ENCODE measurements at places on chromosomes 6 and 20.

DNA sequence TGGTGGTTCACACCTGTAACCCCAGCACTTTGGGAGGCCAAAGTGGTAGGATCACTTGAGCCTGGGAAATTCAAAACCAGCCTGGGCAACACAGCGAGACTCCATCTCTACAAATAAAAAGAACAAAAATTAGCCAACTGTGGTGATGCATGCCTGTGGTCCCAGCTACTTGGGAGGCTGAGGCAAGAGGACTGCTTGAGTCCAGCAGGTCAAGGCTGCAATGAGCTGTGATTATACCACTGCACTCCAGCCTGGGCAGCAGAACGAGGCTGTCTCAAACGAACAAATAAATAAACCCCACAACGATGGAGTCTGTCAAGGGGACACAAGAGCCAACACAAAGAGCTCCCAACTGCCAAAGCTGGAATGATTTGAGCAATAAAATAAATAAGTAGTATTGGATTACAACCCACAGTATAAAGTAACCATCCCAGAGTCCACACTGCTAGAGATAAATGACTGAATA, 13.5 kb downstream of the ZMYND8 start:
- DNase-seq = no peak

DNA sequence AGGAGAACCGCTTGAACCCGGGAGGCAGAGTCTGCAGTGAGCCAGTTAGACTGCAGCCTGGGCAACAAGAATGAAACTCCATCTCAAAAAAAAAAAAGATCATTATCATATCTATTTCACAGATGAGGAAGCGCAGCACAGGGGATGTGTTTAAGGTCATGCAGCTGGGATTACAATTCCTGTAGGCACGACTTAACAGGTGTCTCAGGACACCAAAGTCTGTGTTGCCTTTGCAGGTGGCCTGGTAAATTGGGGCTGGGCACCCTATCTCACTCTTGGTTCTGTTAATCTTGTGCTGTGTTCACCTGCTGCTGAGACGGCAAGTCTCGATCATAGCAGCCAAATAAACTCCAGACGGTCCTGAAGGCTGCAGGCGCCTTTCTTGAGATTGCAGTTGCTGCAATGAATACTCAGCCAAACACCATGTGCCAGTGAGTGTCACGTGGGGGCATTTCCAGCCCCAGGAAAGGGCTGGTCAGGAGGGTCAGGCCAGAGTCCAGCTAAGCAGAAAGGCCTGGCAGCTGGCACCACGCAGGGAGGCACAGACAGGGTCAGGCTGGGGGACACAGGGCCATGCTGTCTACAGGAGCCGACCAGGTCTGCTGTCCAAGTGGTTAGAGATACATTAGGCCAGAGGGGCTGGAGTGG, 55.8 kb downstream of the FGD2 start:
- no peak for DNase-seq

- no peak for DNase-seq
Measured at GRCh38 chr6:155171747-155172449, 91.9 kb upstream of the CLDN20 start.

DNA sequence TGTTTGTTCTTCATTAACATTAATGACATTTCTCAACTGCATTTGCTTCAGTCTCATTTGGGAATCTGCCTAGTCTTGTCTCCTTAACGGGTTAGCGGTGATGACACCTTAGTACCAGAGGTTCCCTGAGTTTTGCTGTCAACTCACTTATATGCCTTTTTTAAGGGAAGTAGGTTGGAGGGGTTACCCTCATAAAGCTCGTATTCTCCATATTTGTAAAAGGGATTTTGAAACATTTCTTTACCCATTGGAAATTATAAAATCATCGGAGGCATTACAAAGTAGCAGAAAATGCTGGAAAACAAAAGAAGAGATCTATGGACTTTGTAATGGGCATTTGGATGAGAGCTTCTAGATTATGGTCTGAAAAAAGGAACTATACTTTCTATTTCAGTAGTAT, 88.7 kb upstream of the PRDM1 start:
- no peak for DNase-seq

GRCh38 chr6:128463942-128464341, 56.5 kb downstream of the PTPRK start:
- no peak for DNase-seq

DNA sequence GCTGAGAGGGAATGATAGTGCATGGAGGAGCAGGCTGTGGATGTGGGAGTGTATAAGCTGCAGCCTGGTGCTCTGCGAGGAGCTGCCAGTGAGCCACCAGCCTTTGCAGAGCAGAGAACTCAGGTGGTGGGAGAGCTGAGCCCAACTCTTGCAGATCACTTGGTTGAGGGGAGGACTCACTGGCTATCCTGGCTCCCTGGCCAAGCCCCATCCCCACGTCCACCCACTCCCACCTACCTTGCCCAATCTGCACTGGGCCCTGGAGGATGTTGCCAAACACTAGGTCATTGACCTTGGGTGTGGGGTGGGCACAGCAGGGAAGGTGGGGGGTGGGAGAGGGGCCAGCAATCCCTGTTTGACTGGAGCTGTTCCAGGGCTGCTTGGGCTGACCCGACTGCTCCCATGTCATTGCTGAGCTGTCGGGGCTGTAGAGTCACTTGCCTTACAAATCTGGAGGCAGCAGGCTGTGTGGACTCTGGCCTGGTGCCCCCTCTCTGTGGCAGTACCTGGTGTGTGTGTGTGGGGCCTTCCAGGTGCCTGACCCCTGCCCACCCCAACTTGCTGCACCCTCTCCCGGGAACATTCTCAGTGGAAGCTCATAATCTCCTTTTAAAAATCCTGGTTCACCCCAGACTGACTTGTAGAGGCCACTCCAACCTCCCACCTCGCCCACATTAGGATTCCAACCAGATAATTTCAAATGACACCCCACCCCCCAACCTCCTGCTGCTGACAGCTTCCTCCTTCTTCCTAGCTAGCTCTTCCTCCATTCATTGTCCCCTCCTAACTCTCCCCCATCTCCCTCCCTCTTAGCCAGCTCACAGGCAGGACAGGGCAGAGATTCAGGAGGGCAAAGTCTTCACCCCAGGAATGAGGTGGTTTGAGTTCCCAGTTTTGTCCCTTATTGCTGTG, 162.3 kb downstream of the MRPL14 start:
- no peak for DNase-seq

DNA sequence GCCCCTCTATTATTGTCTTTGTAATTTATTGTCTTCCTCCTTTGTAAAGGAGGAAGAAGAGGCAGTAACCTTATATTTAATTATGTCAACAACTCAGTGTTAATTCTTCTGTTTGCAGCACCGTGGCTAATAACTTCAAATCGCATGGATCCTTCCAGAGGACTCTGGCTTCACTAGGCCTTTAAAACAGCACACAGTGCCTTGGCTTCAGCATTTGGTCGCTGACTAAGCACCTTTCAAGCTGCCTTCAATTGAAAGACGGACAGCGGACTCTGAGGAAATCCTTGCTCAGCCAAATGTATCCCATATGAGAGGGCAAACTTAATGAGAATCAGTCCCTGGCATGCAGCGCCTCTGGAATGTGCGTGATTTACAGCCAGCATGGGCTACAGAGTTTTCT, 64.2 kb downstream of the SGK1 start:
- no peak for DNase-seq

GRCh38 chr6:119096721-119097565, 18.5 kb upstream of the FAM184A start:
- DNase-seq = no peak

DNA sequence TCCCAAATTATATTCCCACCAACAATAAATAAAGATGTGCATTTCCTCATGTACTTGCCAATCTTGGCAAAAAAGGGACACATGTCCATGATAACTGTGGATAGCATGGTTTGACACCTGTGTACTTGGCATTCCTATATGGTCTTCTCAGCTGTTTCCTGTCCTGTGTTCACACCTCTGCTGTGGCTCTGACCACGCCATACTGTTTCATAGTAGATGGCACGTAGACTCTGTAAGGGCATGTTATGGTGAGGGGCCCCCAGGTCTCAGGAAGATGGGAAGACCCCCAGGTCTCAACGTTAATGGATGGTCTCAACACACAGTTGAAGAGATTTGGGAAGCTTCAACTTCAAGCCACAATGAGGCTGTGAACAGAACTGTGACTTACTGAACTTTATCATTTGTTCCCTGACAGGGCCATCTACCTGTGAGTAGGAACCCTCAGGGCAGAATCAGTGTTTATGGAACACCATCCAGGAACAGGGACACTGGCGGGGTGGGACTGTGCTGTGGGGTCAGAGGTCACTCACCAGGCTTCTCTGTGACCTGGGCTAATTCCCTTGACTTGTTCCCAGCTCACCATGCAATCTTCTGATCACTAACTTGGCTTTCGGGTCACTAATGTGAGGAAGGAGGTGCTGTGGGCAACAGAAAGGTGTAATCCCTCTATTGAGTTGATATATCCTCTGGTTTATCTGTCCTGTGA, 11.8 kb downstream of the ZBTB24 start:
- DNase-seq = no peak

- DNase-seq = no peak
Measured at GRCh38 chr6:144753023-144753705, 468.0 kb downstream of the UTRN start.

DNA sequence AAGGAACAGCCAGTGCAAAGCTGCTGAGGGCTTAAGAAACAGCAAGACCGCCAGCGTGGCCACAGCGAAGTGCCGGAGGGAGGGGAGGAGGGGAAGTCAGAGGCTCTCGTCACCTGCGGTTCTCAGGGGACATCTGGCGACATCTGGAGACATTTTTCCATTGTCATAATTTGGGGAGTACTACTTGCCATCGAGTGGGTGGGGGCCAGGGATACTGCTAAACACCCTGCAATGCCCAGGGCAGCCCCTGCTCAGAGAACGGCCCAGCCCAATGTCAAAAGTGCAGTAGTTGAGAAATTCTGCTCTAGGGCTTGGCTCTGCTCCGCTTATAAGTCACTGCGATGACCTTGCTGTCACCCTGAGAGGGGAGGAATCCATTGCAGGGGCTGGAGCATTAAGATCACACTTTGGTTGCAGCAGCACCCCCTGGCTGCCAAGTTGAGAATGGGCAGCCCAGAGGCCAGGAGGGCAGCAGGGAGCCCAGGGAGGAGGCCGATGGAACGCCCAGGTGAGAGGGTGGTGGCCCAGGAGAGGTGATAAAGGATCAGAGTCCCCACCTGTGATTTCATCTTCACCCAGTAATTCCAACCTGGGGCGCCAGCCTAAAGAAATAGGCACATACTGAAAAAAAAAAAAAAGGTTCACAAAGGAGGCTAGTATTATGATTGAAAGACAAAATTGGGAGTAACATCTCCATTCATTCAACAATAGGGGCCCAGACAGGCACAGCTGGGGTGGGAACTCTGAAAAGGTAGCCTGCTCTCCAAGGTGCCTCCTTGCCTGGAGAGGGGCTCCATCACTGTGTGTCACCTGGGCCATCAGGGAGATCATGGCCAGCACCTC, 218.2 kb downstream of the BMP7 start:
- no peak for DNase-seq

GRCh38 chr6:4687989-4688947, 87.9 kb upstream of the CDYL start:
- no peak for DNase-seq

- no peak for DNase-seq
Measured at GRCh38 chr6:67606906-67607828, 1027.9 kb upstream of the ADGRB3 start.

DNA sequence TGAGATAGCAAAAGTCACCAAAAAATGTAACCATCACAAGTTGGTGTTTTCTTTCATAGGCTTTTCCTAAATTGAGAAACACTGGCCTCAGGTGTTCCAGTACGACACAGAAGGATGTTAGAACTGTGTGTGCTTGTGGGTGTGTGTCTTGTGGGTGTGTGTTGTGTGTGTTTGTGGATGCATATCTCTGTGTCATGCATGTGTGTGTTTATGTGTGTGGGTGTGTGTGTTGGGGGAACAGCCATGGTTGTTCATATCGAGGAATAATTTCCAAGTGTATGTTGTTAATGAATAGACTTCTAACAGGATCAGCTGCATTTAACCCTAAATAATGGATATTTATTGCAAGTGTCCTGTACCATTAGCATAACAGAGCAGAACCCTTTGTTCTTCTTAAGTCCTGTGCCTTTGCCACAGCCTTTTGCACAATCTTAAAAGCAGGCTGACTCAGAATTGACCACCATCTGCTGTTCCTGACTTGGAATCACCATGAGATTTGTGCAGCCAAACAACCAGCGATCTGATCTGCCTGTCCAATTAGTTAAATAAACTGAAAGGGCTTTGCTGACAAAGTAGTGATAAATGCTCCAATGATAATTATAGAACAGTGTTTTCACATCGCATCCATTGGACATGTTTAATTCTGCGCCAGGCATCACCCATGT, 7.6 kb downstream of the CD93 start:
- DNase-seq = no peak

GRCh38 chr6:110178626-110179405, 654 bp downstream of the WASF1 start:
- DNase-seq = peak; percentile 60

DNA sequence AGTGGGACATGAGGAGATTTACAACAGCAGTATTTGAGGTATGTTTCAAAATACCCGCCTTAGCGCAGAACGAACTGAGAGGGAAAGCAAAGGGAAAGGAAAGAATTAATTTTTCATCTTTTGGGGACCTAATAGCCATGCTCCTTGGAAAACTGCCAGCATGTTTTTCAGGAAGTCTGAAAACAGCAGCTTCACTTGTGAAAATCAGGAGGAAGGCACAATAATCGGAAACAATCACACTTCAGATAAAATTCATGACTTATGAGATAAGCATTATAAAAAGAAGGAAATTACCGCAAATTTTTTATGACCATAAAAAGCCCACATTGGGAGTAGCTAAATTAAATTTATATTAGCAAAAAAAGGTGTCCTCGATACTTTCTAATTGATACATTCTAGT, 541.1 kb downstream of the HAO1 start:
- no peak for DNase-seq

DNA sequence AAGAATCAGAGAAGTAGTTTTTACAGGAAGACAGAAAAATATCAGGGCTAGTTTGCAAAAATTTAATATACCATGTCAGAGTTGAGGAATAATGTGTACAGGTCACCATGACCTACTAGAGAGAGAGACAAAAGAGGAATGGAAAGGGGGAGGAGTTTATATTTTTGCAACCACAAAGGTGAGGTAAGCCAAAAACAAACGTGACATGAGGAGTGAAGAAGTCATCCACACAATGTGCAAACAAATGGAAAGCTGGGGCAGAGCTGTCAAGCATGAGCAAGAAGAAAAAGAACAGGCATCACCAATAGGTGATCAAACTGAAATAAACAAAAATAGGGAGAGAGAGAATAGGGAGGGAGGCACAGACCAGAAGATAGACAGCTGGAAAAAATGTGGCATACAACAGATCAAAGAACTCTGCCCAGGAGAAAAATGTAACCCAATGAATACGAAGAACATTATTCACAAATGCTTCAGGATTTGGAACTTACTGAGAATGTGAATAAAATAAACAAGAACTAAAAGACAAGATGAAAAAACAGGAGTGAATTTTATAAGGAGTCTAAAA, 15.5 kb downstream of the RARS2 start:
- DNase-seq = no peak

- DNase-seq = no peak
Measured at GRCh38 chr6:155411154-155412052, 44.2 kb downstream of the NOX3 start.

- DNase-seq = no peak
Measured at GRCh38 chr6:42436825-42437224, 14.9 kb downstream of the TRERF1 start.

GRCh38 chr6:165663377-165663735, 315 bp upstream of the PDE10A start:
- no peak for DNase-seq

Data from GDM1 (cell line).